ENCODE measurements at places on chromosomes 1 and 21.

DNA sequence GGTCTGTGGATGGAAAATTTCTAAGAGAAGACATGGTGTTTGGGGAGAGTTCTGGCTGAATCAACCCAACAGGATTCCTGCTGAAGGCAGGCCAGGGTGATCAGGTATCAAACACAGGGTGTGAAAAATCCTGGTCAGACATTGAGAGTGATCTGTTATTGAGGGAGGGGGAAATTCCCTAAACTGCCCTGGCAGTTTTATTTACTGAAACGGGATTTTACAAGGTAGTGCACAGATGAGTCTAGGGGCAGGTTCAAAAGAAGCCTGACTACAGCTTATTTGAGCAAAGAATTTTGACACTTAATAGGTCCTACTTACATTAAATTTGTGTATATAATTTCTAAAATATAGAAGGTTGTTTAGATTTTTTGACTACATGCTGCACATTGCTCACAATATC is 569.4 kb upstream of the RGS18 start:
- DNase-seq = no peak

DNA sequence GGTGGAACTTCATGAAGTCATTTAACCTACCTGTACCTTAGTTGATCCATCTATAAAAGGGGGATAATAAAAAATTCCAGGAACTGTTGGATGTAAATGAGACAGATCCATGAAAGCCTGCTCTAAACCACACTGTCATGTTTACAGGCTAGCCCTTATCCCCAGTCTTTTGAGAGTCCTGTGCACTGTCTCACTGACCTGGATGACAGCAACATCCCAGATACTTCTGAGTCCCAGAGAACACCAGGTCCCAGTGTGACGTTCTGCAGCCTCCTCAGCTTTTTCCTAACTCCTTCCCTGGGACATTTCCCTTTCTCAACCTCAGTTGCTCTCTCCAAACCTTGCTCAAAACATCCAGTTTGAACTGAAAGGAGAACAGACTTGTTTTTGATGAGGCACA is 165.4 kb upstream of the C8B start:
- DNase-seq = no peak

DNA sequence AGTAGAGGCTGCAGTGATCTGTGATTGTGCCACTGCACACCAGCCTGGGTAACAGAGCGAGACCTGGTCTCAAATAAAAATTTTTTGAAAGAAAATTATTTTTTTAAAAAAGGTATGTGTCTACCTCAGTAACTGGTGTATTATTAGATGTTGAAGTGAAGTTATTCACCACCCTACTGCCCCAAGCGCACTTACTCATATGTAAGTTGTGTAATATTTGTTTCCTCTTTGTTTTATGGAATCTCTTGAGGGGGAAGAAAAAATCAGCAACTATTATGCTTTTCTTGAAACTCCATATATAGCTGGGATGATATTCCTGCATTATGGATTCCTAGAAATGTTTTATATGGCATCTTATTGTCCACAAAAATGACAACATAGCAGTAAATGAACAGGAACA is 21.3 kb downstream of the RBM15 start:
- no peak for DNase-seq

DNA sequence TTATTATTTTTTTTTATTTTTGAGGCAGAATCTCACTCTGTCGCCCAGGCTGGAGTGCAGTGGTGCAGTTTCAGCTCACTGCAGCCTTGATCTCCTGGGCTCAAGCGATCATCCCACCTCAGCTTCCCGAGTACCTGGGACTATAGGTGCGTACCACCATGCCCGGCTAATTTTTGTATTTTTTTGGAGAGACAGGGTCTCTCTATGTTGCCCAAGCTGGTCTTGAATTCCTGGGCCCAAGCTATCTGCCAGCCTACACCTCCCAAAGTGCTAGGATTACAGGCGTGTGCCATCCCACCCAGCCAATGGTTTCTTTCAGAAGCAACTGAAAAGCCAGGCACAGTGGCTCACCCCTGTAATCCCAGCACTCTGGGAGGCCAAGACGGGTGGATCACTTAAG is 2.3 kb downstream of the KRTCAP2 start:
- DNase-seq = no peak

DNA sequence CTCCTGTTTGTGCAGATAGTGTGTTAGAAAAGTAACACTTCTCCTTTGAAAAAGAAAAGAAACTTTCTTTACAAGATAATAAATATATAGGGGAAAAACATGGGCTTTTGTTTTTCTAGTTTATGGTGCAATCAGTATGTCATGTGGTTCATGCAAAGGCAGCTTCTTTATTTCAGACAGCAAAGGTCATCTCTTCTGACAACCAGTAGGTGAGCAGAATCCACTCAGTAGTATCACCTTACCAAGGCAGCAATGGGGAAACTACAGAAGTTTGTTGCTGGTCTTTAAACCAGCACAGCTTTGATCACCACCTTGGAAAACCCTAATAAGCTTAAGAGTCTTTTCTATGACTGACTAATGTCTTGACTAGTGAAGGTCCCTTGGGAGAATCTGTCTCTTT is 13.0 kb upstream of the SAMSN1 start:
- no peak for DNase-seq

DNA sequence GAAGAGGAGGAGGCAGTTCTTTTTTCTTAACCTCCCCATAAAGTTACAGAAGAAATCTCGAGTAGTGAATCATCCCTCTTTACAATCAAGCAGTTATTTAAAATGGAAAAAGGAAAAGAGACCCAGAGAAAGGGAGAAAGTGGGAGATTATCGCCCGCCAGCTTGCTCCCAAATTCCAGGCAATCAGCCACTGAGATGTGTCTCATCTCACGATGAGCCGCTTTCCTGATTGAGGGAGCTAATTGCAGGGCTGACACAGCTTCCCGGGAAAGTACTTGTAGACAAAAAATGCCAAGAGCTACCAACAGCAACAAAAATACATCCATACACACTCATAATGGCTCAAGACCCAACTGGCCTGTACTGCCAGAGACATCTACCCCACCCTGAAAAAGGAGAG is 191.6 kb upstream of the ZC3H12A start:
- DNase-seq = no peak

DNA sequence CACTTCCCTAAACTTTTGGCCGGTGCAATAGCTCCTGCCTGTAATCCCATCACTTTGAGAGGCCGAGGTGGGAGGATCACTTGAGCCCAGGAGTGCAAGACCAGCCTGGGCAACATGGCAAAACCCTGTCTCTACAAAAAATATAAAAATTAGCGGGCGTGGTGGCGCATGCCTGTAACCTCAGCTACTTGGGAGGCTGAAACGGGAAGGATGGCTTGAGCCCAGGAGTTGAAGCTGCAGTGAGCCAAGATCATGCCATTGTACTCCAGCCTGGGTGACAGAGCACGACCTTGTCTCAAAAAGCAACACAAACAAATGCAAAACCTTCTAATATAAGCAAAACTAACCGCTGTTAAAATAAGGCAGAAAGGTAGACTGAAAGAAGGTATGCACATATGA is 25.9 kb downstream of the TMEM51 start:
- DNase-seq = no peak

GRCh38 chr1:8170059-8170835 is 144.1 kb upstream of the ERRFI1 start:
- no peak for DNase-seq

- DNase-seq = no peak
These were observed 206.4 kb downstream of the PCP4 start for GRCh38 chr21:40073642-40074041.

- no peak for DNase-seq
These were observed 56.2 kb downstream of the COL24A1 start for GRCh38 chr1:86100401-86100800.

- DNase-seq = no peak
These were observed 275.0 kb downstream of the HMCN1 start for GRCh38 chr1:186009039-186009737.

DNA sequence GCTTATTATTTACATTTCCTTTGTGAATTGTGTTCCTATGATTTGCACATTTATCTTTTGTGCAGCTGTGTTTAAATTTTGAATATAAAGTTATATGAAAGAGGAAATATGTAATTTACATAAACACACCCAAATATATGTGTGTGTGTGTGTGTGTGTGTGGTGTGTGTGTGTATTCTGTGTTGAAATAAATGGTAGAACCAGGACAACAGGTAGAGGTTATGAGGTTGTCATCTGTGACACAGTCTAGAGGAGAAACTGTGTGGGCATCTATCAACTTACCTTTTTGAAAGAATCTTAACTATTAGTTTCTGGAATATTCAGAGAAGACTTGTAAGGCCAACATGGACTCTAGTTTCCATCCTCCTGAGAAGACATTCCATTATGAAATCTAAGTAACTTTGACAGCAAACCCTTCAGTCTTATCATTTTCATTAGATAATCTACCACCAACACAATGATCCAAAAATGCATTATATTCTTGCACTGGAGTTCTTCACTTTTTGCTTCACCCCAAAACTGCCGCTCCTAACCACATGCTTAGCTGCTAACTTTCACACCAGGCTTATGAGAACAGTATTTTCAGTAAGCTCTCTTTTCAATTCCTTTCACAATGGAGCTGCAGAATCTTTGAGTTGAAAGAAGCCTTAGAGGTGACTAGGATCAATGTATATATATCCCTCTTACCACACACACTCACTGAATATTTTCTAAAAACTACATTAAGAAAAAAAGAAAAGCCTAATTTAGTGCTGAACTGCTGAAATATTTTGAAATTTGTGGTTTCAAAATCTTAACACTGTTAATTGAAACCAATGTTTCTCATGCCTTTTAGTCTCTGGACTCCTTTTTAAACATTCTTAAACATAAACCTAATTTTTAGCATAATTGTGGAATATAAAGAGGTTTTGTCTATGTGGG is 21.8 kb downstream of the PTPRC start:
- DNase-seq = no peak

- no peak for DNase-seq
These were observed 859 bp upstream of the ANGPTL1 start for GRCh38 chr1:178871551-178872320.
